Sigmoid colon (tissue), 7 donors: ENCODE measurements at places on chromosomes 5 and 9. TPM values are rescaled to one million over a fixed set of nuclear protein-coding genes. Genes with fewer than 3 reads are reported as not detected.
A peak's percentile ranks its signal among the peaks of the same experiment; 100 is the strongest.

The C5orf58 gene
- total RNA-seq = not detected

The ARL14EPL gene
- total RNA-seq = not detected

The OR4F3 gene
- not detected for total RNA-seq

The PCDH12 gene
- total RNA-seq = 0.55 TPM

The SLC1A1 gene
- 6.4 TPM for total RNA-seq

The ARID3C gene
- not detected for total RNA-seq

The POC5 gene
- total RNA-seq = 7.1 TPM

The PCDHB13 gene
- total RNA-seq = 6.5 TPM

The BTNL8 gene
- not detected for total RNA-seq

The SH3PXD2B gene
- 20.0 TPM for total RNA-seq

The SAPCD2 gene
- total RNA-seq = not detected

DNA sequence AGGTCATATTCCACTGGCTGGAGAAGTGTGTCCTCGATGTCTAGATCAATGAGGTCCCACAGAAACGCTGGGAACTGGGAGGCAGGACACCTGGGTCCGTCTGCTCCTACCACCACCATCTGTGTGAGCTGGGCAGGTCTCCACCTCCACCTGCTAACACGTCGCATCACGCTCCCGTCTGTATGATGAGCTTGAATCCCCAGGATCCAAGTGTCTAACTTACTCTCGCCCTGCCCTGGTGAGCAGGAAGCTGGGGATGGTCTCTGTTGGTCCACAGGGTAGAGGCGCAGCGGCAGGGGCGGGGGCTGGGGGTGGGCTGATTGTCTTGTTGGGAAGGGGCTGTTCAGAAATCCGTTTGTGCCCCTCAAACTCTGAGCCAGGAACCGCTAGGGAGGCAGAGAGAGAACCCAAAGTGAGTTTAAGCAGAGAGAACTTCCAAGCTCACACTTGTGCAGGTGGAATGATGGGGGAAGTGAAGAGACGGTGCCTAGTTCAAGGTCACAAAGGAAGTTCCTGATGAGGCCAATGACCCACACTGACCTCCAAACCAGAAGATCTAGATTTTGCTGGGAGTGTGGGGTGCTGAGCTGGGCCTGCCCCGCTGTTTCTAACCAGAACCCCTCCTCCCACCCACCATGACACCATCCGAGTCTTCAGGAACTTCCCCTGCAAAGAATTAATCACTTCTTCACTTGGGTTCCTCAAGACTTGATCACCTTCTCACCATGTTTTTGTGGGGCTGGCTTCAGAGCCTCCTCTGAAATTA, 21.1 kb downstream of the ORM2 start:
- no peaks in the 10 kb centered on the region for H3K27me3 ChIP-seq
- peaks cover 20% of the 10 kb centered on the region for H3K4me1 ChIP-seq
- peaks cover 92% of the 10 kb centered on the region for H3K36me3 ChIP-seq
- no peak for DNase-seq

DNA sequence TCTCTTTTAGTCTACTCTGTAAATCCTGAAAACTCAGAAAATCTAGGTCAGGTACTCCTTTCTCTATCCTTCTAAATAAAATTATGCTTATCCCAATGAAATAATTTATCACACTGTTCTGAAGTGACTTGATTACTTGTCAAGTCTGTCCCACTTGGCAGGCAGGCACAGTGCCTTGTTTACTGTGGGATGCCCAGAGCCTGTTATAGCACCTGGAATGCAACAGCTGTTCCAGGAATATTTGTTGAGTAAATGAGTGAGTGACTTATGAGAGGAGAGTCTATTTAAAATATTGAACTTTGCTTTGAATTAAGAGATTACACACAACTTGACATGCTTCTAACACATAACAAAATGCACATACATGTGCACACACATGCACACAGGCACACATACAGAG, 130.0 kb downstream of the MPDZ start:
- no peak for DNase-seq
- H3K27me3 ChIP-seq = no peaks in the 10 kb centered on the region
- H3K36me3 ChIP-seq = no peaks in the 10 kb centered on the region
- no peak overlapping the region for H3K4me3 ChIP-seq
- H3K27ac ChIP-seq = no peak overlapping the region

- H3K27ac ChIP-seq = no peak overlapping the region
- peaks cover 86% of the 10 kb centered on the region for H3K27me3 ChIP-seq
- H3K36me3 ChIP-seq = no peaks in the 10 kb centered on the region
- peak overlapping the region; percentile 22 for H3K4me3 ChIP-seq
- H3K4me1 ChIP-seq = peaks cover 27% of the 10 kb centered on the region
- DNase-seq = no peak
Observed at GRCh38 chr5:155728857-155729683, 597.9 kb upstream of the SGCD start.

DNA sequence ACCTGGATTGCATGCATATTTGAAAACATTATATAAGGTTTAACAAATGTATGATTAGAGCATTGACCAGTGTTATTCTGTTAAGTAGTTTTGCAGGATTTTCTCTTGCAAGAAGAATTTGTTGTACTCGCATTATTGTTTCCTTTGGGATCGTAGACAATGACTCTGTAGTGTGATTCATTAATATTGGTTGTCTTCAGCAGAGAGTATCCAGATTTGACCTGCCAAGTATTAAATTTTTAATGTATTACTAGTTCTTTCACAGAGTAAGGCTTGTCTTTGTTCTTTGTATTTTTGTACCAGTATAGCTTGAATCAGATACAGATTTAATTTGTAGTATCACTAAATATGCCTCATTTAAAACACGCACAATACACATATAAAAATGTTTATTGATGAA, 155.0 kb downstream of the PBX3 start:
- H3K27ac ChIP-seq = no peak overlapping the region
- no peak overlapping the region for H3K4me3 ChIP-seq
- H3K36me3 ChIP-seq = no peaks in the 10 kb centered on the region
- no peaks in the 10 kb centered on the region for H3K27me3 ChIP-seq

GRCh38 chr5:129943936-129944335, 39.7 kb downstream of the CHSY3 start:
- H3K4me3 ChIP-seq = no peak overlapping the region
- H3K36me3 ChIP-seq = no peaks in the 10 kb centered on the region
- no peaks in the 10 kb centered on the region for H3K27me3 ChIP-seq
- no peaks in the 10 kb centered on the region for H3K4me1 ChIP-seq

DNA sequence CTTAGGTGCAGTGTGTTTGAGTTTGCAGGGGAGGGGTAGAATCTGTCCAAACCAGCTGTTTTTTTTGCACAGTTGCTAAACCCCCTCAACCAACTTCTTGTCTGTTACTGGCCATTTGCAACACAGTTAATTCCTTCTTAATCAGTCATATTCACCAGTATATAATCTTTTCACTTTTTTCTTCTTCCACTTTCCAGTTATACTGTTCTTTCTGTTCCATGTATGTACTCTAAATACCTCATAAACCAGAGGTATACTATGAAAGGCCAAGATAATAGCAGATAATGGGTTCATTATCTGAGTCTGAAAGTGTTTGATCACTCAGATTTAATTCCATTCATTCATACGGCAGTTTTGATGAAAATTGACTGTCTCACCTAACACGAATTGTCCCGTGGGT, 11.1 kb downstream of the SMAD5 start:
- no peak overlapping the region for H3K27ac ChIP-seq
- no peaks in the 10 kb centered on the region for H3K27me3 ChIP-seq
- H3K36me3 ChIP-seq = no peaks in the 10 kb centered on the region
- peaks cover 89% of the 10 kb centered on the region for H3K4me1 ChIP-seq

DNA sequence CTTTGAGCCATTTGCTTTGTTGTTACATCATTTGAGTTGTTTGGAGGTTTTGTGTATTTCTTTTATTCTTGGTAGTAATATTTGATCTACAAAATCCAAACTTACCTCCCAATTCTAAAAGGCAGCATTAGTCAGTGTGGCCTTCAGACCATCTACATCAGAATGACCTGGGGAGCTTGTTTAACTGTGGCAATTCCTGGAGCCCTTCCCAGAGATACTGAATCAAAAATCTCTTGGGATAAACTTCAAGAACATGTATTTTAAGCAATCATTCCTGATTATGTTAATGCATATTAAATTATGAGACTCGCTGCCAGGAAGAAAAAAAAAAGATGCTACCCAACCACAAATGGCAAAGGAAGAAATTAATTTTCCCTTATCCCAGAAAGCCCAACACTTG, 268.9 kb upstream of the PDE4D start:
- DNase-seq = no peak
- H3K27ac ChIP-seq = no peak overlapping the region
- no peak overlapping the region for H3K4me3 ChIP-seq
- no peaks in the 10 kb centered on the region for H3K27me3 ChIP-seq
- no peaks in the 10 kb centered on the region for H3K4me1 ChIP-seq

GRCh38 chr9:84900421-84900820, 230.9 kb downstream of the NTRK2 start:
- no peak for DNase-seq
- H3K27ac ChIP-seq = no peak overlapping the region
- H3K36me3 ChIP-seq = no peaks in the 10 kb centered on the region
- no peaks in the 10 kb centered on the region for H3K27me3 ChIP-seq

- no peaks in the 10 kb centered on the region for H3K36me3 ChIP-seq
- peak; percentile 38 for DNase-seq
- H3K4me3 ChIP-seq = no peak overlapping the region
Observed at GRCh38 chr9:138071292-138071691, 193.7 kb downstream of the CACNA1B start.

DNA sequence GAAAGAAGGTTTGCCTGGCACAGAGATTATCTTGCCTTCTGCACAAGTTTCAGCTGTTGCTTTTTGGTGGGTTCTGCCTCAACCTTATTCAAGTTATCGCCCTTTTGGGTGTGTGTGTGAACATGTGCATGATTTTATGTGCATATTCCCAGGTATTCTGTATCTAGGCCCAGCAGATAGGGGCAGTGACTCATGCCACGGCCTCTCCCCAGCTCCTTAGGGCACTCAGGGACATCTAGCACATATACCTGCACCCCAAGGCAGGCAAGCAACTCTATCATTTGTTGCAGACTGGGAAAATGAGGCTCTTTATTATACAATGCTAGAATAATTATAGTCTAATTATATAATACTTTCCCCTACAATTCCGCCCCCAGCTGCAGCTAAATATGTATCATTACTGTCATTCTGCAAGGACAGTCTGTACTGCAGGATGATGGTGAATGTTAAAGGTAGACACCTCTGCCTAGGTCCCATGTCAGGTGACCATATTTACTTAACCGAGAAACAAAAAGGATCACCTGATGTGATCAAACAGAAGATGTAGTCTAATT, 128.9 kb downstream of the PDE8B start:
- peaks cover 28% of the 10 kb centered on the region for H3K4me1 ChIP-seq
- H3K27me3 ChIP-seq = no peaks in the 10 kb centered on the region
- H3K27ac ChIP-seq = no peak overlapping the region

- no peak overlapping the region for H3K4me3 ChIP-seq
- no peaks in the 10 kb centered on the region for H3K36me3 ChIP-seq
- H3K27ac ChIP-seq = no peak overlapping the region
- H3K27me3 ChIP-seq = no peaks in the 10 kb centered on the region
- no peak for DNase-seq
Observed at GRCh38 chr5:80798633-80799032, 143.8 kb upstream of the DHFR start.

- peaks cover 80% of the 10 kb centered on the region for H3K4me1 ChIP-seq
- DNase-seq = peak; percentile 62
- H3K27ac ChIP-seq = peak overlapping the region; percentile 98
Observed at GRCh38 chr5:150489360-150490295, 18.3 kb upstream of the NDST1 start.

DNA sequence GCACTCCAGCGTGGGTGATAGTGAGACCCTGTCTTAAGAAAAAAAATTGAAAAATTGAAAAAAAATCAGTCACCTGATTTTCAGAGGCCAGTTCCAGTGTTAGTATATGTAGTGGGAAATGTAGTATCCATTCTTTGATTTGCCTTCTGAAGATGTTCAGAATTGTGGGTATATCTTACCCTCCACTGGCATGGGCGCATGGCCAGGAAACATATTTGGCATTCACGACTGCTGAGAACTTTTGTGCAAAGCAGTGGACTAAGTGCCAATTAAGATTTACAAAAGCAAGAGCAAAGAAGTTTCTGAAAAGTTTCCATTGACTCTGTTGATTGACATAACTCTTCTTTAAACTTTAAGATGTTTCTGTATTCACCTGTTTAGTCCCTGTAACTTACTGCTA, 2.4 kb downstream of the CAVIN4 start:
- no peak overlapping the region for H3K27ac ChIP-seq
- no peak for DNase-seq
- H3K36me3 ChIP-seq = no peaks in the 10 kb centered on the region
- no peaks in the 10 kb centered on the region for H3K27me3 ChIP-seq
- no peaks in the 10 kb centered on the region for H3K4me1 ChIP-seq

DNA sequence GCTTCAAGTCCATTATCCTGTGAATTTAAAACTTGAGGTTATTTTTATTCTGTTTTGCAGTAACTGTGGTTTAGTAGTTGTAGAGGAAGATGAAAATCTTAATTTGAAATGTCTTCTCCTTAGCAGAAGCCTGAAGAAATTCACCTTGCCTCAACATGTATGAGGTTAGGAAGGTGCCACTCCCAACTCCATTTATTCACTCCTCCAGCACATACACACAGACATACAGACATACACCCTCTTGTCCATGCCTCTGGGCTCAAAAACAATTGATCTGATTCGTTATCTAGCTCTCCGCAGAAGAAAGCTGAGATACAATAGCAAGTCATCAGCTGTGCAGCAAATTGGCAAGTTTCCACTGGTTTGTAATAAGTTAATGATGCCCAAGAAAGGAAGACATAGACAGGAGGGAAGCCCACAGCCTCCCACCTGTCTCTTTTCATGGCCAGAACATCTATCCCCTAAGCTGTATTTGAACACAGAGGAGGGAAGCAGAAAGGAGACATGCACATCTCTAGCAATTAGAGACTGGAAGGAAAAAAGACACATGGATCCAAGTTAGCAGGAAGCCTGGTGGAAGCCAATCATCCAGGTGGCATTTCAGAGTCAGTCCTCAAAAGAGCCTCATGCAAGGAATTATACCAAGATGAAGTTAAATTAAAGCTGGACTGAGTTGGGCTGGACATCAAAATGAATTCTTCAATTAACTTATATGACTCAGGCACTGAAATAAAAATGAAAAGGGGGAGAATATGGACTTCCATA, 257.9 kb downstream of the ASTN2 start:
- no peak overlapping the region for H3K27ac ChIP-seq
- DNase-seq = no peak
- no peaks in the 10 kb centered on the region for H3K4me1 ChIP-seq
- no peaks in the 10 kb centered on the region for H3K36me3 ChIP-seq
- no peaks in the 10 kb centered on the region for H3K27me3 ChIP-seq
- H3K4me3 ChIP-seq = no peak overlapping the region

DNA sequence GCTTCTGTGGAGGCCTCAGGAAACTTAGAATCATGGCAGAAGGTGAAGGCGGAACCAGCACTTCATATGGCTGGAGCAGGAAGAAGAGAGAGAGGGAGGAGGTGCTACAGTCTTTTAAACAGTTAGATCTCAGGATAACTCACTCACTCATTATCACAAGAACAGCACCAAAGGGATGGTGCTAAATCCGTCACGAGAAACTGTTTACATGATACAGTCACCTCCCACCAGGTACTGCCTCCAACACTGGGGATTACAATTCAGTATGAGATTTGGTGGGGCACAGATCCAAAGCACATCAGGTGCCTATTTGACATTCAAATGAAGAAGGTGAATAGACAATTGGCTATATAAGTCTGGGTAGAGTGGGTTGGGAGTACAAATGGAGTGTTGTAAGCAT, 35.2 kb downstream of the FKTN start:
- no peaks in the 10 kb centered on the region for H3K4me1 ChIP-seq
- no peak overlapping the region for H3K4me3 ChIP-seq
- no peak overlapping the region for H3K27ac ChIP-seq
- no peak for DNase-seq
- H3K36me3 ChIP-seq = peaks cover 29% of the 10 kb centered on the region
